SJSA1 (cell line): ENCODE measurements at places on chromosomes 12 and 14. TPM values are rescaled to one million over a fixed set of nuclear protein-coding genes. Genes with fewer than 3 reads are reported as not detected.

- DNase-seq = no peak
Measured at GRCh38 chr12:114623737-114624136, 60.2 kb downstream of the TBX3 start.

- no peak for DNase-seq
Measured at GRCh38 chr14:99810559-99810874, 17.3 kb downstream of the EML1 start.

DNA sequence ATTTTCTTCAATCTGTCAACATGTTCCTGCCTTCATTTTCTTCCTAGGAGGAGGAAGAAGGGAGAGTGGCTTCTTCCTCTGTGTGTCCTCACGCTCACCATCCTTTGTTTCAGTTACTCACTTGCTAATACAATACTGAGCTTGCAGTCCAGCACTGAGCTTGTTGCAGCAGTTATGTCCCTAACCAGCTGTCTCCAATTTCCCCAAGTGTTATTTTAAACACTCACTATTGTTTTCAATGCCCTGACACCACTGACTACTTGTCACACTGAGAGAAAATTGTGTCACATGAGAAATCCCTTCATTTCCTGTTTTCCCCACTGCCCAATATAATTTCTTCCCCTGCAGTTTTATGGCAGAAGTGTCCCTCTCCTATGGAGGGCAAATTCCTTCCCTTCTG is 53.4 kb downstream of the HSD17B6 start:
- DNase-seq = no peak

- DNase-seq = no peak
Measured at GRCh38 chr14:62071039-62071438, 308.8 kb downstream of the SNAPC1 start.

DNA sequence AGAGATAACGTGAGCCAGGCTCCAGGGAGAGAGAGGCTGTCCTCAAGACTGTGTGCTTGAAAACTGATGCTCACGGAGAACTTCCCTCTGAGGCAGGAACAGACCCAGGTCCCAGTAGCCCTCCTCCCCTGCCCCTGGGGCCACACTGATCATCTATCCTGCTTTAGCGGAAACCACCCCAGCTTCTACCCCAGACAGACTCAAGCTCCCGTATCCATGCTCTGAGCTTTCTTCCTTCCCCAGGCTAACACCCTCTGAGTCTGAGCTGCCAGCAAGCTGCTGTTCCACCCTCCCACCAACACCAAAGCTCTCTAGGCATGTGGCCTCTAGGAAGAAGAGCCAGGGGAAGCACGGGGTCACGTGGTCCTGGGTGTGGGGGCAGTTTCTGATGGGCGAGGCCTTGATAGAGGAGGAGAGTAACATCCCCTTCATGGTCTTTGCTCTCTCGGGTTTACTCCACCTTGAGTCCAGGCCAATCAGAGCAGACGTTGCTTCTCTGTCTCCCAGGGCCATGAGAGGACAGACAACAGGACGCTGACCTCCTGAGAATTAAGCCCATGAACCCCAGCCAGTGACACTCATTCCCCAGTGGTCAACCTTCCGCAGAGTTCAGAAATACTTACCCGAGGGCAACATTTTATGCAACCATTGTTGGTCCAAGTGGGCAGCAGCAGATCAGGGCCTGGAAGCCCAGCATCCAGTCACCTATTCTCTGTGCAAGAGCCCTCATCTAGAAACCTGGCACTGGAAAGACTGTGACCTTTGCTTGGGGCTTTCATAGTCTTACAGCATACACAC is 1.4 kb downstream of the PCK2 start:
- DNase-seq = peak; percentile 30

DNA sequence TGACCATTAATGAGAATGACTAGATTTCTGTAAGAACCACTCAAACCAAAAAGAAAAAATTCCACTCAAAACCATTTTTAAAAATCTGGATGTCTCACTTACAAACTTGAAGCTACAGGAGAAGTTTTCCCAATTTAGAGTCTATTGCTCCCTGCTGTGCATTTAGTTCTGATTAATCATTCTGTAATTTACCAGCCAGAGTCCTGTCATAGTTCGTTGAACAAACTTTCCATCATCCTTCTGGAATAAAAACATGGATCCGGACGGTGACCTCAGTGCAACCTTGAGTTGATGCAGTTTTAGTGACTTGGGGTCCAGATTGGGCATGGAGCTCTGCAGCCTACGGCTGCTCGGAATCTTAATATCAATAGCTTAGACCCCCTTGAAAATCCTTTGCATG is 73.4 kb downstream of the PRMT8 start:
- DNase-seq = no peak

GRCh38 chr12:51323966-51324895 is at the start of gene BIN2:
Gene BIN2, minus strand, starts transcription at chr12:51324174. Its CDS starts 72 bp downstream, at chr12:51324102.
- DNase-seq = no peak

DNA sequence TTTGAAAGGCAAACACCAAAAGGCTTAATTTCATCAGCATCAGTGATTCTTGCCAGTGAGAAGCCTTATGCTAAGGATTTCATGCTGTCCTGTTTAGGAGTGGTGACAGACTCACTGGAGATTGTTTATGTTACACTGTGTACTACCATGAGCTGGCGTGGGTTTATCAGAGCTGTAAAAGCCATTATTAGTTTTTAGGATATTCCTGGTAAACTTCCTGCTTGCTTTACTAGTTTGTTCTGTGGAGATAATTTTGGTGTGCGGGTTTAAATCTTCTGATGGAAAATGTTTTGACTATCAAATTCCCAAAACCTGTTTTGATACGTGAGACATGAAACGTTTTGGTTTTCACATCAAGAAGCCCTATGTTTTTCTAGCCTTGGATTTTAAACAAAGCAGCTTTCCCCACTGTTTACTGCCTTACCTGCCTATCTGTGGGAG is 15.2 kb downstream of the PPFIBP1 start:
- DNase-seq = no peak

GRCh38 chr14:79137836-79138235 is 967.7 kb downstream of the NRXN3 start:
- no peak for DNase-seq

- DNase-seq = peak; percentile 40
Measured at GRCh38 chr12:70691018-70691672, 53.9 kb upstream of the PTPRB start.

GRCh38 chr12:46127656-46128055 is 137.3 kb upstream of the SCAF11 start:
- no peak for DNase-seq

DNA sequence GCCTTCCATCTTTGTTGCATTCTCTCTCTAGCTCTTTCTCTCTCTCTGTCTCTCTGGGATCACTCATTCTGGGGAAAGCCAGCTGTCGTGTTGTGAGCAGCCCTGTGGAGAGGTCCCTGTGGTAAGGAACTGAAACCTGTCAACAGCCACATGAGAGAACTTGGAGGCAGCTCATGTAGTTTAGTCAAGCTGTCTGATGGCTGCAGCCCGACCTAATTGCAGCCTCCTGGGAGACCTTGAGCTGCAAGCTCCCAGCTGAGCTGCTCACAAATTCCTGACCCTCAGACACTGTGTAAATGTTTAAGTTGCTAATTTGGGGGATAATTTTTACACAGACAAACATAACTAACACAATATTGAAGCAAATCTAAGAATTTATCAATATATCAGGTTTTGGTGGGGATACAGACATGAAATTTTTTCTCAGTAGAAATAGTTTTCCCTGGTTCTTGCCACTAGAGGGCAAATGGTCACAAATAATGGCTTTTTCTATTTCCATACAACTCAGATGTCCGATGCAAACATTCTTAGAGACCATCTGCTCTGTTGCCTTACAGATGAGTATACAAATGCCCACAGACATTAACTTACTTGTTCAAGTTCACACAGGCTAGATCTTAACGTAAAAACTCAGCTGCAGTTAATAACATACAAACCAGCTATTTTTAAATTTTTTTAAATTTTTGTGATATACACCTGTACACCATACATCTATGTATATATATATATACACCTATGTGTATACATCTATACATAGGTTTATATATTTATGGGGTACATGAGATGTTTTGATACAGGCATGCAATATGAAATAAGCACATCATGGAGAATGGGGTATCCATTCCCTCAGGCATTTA is 15.5 kb upstream of the KRR1 start:
- DNase-seq = no peak

- DNase-seq = no peak
Measured at GRCh38 chr14:93100100-93100499, 15.6 kb downstream of the ITPK1 start.

DNA sequence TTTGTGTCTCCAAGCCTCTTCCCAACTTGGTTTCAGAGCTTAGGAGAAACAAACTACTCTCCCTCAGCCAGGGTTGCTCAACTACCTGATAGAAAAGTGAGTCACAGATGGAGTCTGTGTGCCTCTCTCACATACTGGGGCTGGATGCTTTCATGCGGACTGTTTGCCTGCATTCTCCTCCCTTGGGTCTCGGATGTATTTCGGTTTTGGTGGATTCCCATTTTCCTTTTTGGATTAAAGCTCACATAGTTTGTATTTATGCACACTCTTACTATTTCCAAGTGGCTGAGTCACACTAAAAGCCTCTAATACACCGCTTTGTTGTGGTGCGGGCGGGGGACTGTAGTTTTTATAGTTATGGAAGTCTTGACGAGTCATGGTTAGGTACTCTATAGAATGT is 505.4 kb downstream of the LRFN5 start:
- DNase-seq = no peak

GRCh38 chr12:49440035-49440434 is 72.8 kb downstream of the SPATS2 start:
- DNase-seq = no peak

GRCh38 chr12:91772411-91772810 is 373.2 kb downstream of the BTG1 start:
- DNase-seq = no peak

DNA sequence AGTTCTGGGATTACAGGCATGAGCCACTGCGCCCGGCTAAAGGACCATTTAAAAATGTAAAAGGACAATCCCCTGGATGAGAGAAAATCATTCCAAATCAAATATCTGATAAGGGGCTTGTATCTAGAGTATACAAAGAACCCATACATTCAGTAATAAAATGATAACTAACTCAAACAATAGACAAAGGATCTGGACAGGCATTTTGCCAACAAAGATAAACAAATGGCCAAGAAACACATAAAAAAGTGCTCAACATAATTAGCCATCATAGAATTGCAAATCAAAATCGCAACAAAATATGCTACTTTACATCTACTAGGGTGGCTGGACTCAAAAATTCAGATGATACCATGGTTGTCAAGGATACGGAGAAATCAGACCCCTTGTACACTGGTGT is 8.5 kb upstream of the BICD1 start:
- DNase-seq = no peak

DNA sequence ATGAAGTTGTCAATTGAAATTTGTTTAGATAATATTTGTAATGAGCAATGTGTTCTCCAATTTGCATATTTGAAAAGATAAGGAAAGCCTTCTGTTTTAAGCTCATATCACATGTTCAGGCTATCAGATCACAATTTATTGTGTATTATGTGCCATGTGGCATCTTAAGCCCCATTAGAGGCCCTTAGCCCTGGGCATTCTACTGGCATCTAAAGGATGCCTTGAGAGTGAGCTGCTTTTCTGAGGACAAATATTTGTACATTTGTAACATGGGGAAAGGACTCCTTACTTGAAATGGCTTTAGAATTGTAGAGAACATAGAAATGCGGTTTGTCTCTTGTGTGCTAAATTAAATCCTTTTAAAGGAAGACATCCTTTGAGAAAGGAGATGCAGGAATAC is 62.2 kb downstream of the RMST start:
- no peak for DNase-seq

- no peak for DNase-seq
Measured at GRCh38 chr12:70796989-70797388, 123.5 kb downstream of the PTPRR start.

DNA sequence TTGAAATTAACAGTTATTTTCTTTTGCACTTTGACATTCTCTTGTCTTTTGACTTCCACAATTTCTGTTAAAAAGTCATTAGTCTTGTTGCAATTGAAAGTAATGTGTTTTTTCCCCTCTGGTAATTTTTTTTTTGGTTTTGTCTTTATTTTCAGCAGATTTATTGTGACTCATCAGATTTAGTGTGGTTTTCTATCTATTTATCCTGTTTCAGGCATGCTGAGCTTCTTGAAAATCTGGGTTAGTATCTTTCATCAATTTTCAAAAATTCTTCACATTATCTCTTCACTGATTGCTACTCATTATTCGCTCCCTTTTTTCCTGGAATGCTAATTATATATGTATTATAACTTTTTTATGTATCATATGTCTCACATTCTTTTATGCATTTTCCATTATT is 15.3 kb upstream of the NTF3 start:
- no peak for DNase-seq

GRCh38 chr12:53500142-53500775 is 824 bp upstream of the TARBP2 start:
- DNase-seq = no peak

DNA sequence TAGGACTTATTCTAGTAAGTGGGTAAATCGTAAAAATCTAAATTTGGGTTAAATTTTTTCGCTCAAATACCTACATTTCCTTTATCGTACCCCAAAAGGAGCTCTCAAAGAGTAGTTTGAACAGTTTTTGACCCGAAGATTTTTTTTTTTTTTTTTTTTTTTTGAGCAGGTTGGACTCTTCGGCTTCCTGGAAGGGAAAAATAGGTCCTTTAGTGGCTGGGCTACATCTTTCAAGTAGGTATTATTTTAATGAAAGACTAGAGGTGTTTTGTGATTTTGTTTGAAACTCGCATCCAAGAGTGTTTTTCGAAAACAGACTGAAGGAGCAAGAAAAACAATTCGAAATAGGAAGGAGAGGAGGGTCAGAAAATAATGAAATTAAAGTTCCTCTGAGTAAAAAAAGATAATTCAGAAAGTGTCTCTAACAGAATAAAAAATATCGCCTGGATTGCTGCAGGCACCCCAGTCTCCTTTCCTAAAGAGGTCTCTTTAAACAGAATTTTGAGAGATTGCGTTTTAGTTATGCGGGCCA is 6.0 kb downstream of the CDKN1B start:
- no peak for DNase-seq

DNA sequence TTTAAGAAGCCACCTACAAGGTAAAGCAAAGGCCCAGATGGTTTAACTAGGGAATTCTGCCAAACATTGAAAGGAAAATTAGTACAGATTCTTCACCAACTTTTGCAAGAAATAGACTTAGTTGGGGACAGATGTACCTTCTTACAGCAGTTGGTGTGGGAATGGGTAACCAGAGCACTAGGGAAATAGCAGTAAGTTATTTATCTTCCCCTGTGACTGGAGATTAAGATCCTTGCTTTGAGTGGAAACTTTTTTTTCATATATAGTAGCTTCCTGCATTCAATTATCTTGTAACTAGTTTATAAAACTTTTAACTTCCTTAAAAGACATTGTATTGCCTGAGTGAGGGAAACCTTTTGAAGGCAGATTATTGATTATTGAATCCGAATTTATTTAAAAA is 44.2 kb downstream of the ARID2 start:
- no peak for DNase-seq

ZNF740 gene
- total RNA-seq = 2.1 and 6.8 TPM in 2 replicates

BDKRB1 gene
- total RNA-seq = 0.34 and 10.3 TPM in 2 replicates

CLEC2A gene
- not detected in 2 replicates for total RNA-seq

FGF23 gene
- not detected in 2 replicates for total RNA-seq

FAM222A gene
- total RNA-seq = 7.4 and 7.8 TPM in 2 replicates

PEBP1 gene
- total RNA-seq = 243 and 309 TPM in 2 replicates

AMN gene
- not detected in 2 replicates for total RNA-seq

KCNC2 gene
- not detected in 2 replicates for total RNA-seq

ZC2HC1C gene
- total RNA-seq = 0.34 and 5.5 TPM in 2 replicates
